ENCODE measurements at places on chromosomes 4 and X. TPM values are rescaled to one million over a fixed set of nuclear protein-coding genes. Genes with fewer than 3 reads are reported as not detected.

Gene ARMCX4
- total RNA-seq = 2.8 TPM

Gene GLRA3
- not detected for total RNA-seq

Gene USO1
- total RNA-seq = 49.3 TPM

Gene BANK1
- total RNA-seq = 0.11 TPM

Gene HDX
- total RNA-seq = 2.6 TPM

Gene MAGEC2
- total RNA-seq = not detected

Gene FRMD7
- not detected for total RNA-seq

Gene SHROOM2
- not detected for total RNA-seq

Gene NHS
- 0.70 TPM for total RNA-seq

All from T-helper 2 cell treated with Interferon-gamma antibody and Interleukin-4, amounts not matched to agents 100 ng/mL and 5 ng/mL, for 36 hours (primary cell).